Germinal center (tissue), 1 donor: ENCODE measurements at places on chromosomes 5 and 9.

- DNase-seq, result no peak
These were observed 479.1 kb downstream of the CCDC171 start for GRCh38 chr9:16031971-16032370.

DNA sequence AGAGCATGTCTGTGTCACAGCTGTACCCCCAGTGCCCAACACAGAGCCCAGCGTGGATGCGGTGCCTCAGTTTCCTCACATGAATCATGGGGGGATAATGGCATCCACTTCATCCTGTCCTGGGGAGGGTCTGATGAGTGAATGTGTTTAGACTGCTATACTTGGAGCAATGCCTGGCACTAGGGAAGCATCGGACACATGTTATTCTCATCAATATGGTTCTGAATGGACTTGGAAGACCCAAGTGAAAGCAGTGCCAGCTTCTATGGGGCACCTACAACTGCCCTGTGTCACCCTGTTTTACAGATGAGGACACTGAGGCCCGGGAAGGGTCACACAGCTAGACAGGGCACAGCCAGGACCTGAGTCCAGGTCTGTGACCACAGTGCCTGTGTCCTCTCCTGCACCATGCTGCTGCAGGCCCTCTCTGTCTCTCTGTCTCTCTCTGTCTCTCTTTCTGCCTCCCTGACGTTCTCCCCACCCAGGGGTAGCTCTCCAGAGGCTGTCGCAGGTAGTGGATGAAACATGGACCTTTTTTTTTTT, 42.3 kb upstream of the NEK6 start:
- DNase-seq, result no peak

GRCh38 chr9:2465921-2466460, 155.6 kb upstream of the VLDLR start:
- DNase-seq, result no peak

GRCh38 chr5:43020399-43020746, 19.7 kb downstream of the ANXA2R start:
- no peak for DNase-seq

DNA sequence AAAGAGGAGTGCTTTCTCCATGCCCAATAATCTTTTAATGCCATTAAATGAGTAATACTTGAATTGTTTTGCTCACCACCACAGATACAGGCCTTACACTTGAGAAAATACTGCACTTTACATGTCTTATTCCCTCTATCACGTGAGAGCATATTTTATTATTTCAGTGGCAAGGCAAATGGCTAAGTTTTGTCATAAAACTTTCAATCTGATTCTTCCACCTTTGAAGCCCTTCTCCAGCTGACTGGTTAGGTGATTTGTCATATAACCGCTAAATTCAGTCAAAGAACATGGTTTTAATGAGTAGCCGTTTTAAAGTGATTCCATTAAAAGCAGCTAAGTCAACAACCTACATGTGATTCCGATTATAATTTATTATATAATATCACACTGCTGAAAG, 43.8 kb downstream of the FAT2 start:
- no peak for DNase-seq

GRCh38 chr9:27489087-27489876, 34.8 kb upstream of the IFNK start:
- DNase-seq, result no peak
